NCI-H187 (cell line): ENCODE measurements at places on chromosomes 2 and 18.
A peak's percentile ranks its signal among the peaks of the same experiment; 100 is the strongest.

DNA sequence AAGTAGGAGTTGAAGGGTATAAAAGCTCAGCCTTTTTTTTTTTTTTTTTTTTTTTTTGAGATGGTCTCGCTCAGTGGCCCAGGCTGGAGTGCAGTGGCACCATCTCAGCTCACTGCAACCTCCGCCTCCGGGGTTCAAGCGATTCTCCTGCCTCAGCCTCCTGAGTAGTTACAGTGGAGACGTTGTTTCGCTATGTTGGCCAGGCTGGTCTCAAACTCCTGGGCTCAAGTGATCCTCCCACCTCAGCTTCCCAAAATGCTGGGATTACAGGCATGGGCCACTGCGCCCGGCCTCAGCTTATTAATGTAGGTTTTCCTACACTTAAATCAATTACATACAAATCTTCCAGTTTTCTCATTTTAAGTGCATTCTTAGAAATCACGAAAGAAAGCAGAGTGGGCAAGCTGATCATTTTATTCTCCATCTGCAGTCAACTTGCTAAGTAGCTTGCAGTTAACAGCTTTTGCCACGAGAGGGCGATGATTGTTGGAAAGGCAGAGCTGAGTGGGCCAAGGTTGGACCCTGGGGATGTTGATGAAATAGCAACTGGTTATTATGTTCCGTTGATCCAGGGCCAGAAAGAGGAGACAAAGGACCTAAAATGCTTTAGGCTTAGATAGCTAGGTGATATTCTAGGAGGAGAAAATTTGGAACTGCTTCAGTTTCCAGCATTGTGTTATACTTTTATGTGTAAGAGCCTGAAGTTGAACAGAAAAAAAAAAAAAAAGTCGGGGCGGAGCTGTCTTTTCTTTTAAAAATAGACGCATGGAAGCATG lies 234.4 kb upstream of the EPAS1 start:
- DNase-seq, result peak; percentile 46

- DNase-seq, result no peak
These were observed 473.8 kb downstream of the DCC start for GRCh38 chr18:52813635-52814416.

GRCh38 chr2:175414191-175414881 lies 232.8 kb upstream of the ATP5MC3 start:
- DNase-seq, result no peak

GRCh38 chr2:69674316-69674670 lies 30.8 kb upstream of the AAK1 start:
- DNase-seq, result no peak

GRCh38 chr2:61165946-61166345 lies 4.0 kb downstream of the C2orf74 start:
- no peak for DNase-seq

DNA sequence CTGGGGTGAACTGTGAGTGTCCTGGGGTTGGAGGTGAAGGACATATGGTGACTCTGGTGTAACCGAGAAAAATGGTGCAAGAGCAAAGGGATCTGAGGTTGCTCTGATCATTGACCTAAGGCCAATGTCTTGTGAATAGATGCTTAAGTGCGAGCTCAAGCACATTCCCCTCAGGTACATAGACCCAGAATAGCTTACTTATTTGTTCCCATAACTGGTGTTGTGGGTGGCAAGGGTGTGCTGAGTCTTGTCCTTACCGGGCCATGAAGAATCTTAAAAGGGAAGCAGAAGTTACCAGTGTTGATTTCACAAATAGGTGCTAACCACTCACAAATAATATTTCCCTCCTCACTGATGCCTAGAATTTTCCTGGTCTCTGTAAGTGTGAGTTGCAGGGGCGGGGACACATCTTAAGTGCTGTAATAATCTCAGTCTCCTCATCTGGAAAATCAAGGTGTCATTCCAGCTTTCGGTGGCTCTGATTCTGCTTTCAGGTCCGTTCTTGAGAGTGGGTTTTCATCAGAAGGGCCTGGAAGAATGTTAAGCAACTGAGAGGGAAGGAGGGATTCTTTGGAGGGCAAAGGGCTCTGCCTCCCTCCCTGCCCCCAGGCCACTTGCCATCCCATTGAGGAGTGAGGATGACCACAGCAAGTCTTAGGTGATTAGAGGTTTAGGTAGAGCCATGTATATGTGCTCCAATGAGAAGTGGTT lies 54.9 kb downstream of the LIPG start:
- no peak for DNase-seq

DNA sequence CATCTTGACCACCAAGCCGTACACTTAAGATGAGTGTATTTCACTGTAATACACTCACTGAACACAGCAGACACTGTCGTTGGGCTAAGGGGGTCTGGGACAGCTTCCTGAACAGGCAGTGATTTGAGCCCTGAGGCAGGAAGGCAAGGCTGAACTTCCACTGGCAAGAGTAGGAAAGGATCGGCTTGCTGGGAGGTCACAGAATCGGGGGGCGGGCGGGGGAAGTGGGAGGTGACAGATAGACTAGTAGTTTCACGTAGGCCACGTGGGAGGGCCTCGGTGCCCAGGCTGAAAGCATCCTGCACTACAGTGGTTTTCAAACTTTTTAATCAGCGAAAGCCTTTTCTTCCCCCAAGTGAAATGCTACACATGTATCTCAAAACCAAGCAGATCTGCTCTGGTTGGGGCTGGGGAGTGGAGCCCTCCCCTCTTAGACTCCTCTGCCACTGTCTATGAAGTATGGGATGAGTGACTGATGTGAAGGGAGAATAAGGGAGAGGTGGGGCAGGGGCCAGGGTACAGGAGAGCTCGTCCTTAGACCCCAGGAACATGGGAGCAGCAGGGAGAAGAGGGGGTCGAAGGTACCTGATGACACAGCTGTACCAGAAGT lies 8.6 kb downstream of the PARD6G start:
- no peak for DNase-seq

- DNase-seq, result no peak
These were observed 15.2 kb downstream of the SAP130 start for GRCh38 chr2:128012698-128013097.

DNA sequence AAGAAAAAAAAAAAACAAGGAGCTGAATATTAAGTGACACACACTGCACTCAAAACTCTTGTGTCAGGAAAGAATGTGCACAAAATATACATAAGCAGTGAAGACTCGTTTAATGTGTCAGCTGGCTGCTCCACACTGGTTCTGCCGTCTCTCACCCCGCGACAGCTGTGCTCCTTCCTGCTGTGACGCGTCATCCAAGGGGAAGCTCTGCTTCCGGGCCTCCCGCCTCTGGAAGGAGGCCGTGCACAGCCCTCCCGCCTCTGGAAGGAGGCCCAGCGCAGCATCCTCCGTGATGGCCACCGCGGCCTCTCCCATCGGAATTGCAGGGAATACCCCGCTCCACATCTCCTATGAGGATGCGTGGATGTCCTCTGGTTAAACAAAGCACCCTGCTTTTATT lies 151.0 kb downstream of the HDAC4 start:
- no peak for DNase-seq

GRCh38 chr2:69693775-69694450 lies 48.0 kb upstream of the ANXA4 start:
- DNase-seq, result no peak

GRCh38 chr2:232871418-232871834 lies 1.4 kb downstream of the SNORC start:
- DNase-seq, result no peak

DNA sequence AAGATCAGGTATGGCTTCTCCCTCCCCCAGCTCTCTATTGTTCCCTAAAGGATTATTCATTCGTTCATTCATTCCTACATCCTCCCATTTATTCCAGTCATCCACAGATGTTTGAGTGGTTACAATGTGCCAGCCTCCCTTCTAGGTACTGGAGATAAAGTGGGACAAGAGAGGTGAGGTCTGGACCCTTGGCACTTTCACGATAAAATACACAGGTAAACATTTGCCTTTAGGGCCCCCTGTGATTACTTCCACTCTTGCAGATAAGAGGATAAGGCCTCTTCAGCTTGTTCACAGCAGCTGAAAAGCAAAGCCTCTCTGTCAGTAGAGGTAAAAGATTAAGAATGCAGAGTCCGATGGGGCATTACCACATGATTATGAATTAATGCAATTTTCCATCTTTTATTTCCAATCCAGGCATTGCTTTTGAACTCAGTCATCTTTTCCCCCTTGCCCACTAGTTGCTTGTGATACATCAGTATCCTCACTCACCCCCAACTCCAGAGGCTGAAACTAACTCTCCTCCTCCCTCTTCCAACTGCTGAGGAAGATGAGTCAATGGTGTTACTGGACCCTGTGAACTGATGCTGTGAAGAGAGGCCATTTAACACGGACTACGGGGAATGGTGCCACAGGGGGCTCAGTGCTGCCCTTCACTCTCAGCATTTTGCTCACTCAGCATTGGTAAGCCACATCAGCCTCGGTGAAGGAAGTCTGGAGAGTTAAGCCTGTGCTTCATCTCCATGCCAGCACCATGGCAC lies 1.1 kb upstream of the DPP4 start:
- DNase-seq, result no peak

GRCh38 chr2:204491528-204491927 lies 53.7 kb upstream of the PARD3B start:
- DNase-seq, result no peak

DNA sequence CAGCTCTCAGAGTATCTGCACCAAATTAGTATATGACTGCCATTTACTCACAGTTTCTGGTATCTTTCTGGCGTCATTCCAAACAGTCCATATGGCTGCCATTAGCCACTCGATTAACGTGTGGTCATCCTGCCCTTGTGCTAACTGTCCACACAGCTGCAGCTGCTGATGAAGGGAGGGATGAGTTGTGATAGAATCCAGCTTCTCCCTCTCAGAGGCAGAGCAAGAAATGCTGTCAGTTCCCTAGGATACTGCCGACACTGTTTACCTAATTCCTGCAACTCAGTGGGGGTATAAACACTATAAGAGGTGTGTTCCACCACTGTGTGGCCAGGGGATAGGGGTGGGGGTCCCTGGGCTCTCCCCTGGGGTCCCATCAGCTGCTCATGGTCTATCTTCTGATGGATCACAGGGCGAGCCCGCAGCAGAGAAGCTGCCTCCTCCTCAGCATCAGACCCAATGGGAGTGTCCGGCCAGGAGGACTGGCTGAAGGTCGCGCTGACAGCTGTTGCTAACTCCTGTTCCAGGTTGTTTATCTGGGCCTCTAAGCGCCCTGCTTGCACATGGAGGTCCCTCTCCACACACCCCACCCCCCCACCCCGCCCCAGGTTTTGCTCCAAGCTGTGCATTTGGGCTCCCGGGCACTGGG lies 17.3 kb upstream of the KLHL23 start:
- DNase-seq, result no peak

DNA sequence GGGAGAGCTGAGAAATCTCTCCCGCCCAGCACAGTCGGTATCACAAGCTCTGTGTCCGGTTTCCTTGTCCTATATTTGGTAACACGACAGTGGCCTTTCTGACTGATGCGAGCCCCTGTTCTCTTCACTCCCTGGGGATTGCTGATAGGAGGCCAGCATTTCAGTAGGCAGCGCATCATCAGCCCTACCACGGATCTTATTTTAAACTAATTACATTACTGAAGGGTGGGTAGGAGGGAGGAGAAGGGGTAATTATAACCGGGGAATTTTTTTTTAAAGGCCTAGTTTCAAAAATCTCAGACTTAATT lies 125.6 kb upstream of the LGALSL start:
- no peak for DNase-seq

GRCh38 chr2:58798676-58799208 lies 557.6 kb upstream of the FANCL start:
- DNase-seq, result no peak

- no peak for DNase-seq
These were observed 25.5 kb upstream of the IHH start for GRCh38 chr2:219086196-219086595.

GRCh38 chr2:202479090-202479489 lies 103.0 kb downstream of the BMPR2 start:
- DNase-seq, result no peak

- no peak for DNase-seq
These were observed 129.4 kb downstream of the TNS1 start for GRCh38 chr2:217873371-217873770.

GRCh38 chr2:226655871-226656270 lies 143.7 kb downstream of the IRS1 start:
- no peak for DNase-seq

DNA sequence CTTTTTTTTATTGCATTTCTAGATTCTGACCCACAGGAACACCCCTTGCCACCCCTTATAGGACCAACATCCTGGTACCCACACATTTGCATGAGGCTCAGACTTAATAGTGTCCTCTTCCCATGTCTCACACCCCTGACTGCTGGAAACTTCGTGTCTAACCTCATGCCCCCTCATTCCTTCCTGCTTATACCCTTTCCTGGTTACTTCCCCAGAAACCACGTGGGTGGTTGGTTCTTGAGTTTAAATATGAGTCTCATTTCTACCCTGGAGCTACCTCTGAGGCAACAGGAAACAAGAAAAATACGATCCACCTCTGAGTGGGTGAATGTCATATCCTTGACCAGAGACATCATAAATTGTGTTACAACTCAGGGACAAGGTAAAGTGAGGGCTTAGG lies 1.6 kb downstream of the TNP1 start:
- DNase-seq, result no peak

- DNase-seq, result no peak
These were observed 11.4 kb upstream of the GALNT5 start for GRCh38 chr2:157245846-157246764.

GRCh38 chr2:65630643-65631042 lies 198.2 kb upstream of the SPRED2 start:
- no peak for DNase-seq

GRCh38 chr2:53880756-53881155 lies 21.0 kb upstream of the GPR75 start:
- no peak for DNase-seq

- DNase-seq, result no peak
These were observed 106.9 kb upstream of the ACVR1C start for GRCh38 chr2:157735532-157735931.

DNA sequence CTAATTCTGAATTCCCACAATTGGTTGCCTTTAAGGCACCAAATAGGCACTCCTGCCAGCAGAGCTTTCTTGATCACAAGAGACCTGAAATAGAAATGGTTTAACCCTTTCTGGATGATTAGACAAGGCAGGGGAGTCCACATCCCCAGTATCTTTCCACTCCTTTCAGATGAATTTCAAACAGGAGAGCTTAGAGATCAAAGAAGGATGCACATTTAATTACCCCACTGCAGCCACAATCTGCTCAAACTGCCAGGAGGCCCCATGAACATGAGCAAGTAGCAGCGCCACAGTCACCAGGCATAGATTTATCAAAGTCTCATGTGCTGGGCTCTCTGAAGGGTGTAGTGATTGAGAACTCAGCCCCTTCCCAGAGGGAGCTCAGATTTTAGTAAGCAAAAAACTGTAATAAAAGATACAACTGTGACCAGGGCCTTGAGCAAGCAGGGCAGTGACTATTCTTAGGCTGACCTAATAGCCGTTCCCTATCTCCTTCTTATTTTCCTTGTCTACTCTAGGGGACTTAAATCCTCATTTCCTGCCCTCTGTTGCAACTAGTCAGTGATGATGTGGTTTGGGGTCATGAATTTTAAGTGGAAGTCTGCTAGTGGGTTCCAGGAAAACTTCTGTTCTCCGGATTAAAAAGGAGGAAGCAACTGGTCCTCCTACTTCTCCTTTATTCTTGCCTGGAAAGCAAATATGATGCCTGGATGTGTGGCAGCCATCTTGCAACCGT lies 53.7 kb downstream of the SLC4A3 start:
- no peak for DNase-seq
